Right hindlimb (tissue), 1 donor: ENCODE measurements at places on chromosomes 7 and 10.

GRCh38 chr7:151493083-151493482 lies 26.6 kb downstream of the RHEB start:
- no peak for DNase-seq

- DNase-seq: no peak
These were observed 88.4 kb downstream of the MTPN start for GRCh38 chr7:135888740-135889139.

DNA sequence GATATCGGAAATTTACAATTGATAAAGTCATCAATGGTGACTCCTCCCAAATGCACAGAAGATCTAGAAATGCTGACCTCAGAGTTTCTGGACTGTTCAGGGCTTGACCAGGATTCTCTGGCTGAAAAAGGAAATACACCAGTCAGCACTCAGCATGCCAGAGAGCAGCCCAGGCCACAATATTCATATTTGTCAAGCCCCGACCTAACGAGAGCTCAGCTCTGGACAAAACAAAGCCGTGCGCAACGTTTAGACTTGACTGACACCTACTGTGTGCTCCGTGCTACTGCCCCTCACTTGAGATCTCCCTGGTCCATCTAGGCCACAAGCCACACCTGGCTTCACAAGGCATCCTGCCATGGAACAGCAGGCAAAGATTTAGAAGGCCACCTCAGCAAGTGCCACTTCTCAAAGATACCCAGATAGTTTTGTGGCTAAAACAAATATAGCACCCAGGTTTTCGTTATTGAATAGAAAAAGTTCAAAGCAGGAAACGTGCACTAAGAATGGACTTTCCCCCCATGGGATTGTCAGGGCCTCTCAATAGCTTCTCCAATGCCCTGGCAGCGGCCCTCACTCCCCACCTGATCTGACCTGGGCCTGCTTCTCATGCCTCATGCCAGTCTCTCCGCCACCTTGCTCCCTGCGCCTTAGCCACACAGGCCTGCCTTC lies 218.3 kb downstream of the FAM107B start:
- DNase-seq: no peak

DNA sequence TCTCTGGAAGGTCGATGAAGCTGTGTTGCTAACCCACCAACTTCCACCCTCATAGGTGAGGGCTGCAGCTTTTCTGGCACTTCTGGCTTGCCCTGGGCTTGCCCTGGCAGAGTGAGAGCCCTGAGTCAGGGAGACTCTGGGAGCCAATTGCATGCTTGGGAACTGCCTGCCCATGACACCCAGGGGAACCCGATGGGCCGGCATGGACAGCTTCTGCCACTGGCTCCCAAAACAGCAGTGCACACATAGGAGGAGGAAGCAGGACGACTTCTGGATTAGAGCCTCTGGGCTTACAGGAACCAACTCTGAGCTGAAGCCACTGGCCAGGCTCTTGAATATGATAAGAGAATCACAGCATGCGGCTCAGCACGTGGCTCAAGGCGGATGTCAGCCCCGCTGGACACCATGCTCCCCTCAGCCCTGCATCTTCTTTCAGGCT lies 135.2 kb upstream of the UNC5B start:
- DNase-seq: peak; percentile 8

DNA sequence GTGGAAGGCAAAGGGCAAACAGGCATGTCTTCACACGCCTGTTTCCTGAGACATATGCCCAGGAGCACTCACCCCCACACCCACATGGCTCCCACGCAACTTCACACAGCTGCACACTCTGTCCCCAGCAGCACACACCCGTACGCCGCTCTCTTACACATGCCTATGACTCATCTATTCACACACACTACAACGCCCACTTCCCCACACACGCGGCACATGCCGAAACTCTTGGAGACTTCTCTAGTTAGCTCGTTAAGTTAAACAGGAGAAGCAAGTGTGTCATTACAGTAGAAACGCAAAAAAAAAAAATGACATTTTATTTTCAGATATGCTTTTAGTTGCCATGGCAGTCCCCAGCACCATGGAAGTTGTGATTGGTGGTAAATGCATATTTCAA lies 6.7 kb downstream of the CALN1 start:
- no peak for DNase-seq

DNA sequence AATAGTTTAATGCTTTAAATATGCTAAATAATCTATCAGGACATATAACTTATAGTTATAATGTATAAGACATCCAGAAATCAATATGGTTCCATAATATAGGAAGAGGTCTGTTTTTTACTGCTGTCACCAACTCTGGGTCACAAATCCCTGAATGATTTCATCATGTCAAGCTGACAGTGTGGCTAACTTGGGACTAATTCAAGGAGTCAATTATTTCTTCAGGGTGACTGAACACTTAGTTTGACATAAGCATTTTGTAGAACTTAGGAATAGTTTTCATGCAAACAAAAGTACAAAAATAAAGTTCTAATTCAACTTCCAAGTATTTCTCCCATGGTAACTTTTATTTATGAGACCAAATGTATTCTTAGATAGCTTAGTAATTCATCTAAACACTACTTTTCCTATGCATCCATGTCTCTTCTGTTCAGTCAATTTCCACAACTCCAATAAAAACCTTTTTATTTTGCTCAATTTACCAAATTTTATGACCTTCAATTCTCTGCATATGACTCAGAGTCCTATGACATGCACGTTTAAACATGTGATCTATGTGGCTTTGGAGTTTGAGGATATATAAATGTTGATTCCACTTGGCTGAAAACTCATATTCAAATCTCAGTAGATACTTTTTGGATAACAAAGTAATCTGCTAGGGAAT lies 40.3 kb upstream of the GNAT3 start:
- DNase-seq: no peak

DNA sequence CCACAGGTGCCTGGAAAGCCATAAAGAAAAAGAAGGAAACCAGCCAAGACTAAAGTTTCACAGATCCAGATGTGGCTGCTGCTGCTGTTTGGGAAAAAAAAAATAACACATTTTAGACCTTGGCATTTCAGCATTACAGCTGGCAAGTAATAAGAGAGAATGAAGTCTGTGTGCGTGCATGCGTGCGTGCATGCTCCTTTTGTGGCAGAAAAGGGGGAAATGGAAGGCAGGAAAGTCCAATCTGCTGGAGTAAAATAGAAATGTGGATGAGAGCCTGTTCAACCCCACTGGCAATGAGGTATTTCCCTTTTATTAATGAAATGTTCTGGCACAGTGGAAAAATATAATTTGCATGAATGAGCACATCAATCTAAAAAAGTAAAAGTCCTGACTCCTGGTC lies 137.0 kb upstream of the SEMA3A start:
- DNase-seq: peak; percentile 27

DNA sequence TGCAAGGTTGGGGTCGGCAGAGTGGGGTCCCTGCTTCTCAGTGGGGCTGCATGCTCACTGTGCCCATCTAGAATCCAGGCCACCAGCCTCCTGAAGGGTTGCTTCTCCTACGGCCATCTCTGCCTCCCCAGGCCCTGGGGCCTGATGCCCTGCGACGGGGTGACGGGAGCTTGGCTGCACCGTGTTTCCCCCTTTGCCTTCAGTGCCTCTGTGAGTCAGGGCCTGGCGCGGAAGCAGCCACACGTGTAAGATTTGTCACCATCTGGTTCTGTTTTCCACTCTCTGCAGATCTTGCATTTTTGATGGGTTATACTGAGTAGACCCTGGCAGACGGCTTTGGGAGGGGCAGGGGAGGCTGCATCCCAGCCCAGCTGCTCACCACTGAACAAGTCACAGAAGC lies 7.2 kb downstream of the ADAMTS14 start:
- DNase-seq: peak; percentile 86
